ENCODE measurements at places on chromosomes 4 and X.

- no peak for DNase-seq
These were observed 13.7 kb downstream of the DGKK start for GRCh38 chrX:50456712-50457484.

DNA sequence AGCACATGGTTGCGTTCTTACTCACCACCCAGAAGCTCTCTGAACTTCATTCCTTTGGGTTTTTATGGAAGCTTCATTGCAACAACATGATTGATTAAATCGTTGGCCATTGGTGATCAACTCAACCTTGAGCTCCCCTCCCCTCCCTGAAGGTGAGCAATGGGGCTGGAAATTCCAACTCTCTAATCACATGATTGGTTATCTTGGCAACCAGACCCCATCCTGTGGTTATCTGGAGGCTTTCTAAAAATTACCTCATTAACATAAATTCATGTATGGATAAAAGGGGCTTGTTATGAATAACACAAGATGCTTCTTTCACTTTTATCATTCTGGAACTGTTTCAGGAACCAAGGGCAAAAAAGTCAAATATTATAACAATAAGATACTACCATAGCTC, 34.6 kb upstream of the NMU start:
- no peak for DNase-seq

DNA sequence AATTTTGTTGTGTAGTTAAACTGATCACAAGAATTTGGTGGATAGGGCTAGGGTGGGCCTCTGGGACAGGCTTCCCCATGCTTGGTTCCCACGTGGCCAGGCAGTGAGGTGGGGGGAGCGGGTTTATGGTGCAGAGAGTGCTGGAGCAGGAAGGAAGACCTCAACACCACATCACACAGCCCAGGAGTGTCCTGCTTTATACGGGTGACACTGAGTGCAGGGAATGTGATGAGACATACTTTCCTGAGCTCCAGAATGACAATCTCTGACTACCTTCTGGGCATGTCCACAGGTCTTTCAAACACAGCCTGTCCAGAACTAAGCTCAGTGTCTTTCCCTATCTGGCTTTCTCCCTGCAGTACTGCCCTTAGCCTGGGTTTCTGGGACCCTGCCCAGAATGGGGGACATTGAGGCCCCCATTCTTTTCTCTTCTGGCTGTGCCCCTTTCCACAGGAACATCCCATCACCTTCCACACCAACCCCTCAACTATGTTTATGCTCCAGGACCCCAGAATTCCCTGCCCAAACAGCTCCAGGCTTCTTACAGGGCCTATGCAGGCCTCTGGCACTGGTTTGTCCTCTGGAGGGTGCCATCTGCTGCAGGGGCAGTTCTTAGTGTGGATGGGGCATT, 36.5 kb upstream of the RASL11B start:
- DNase-seq, result no peak

- no peak for DNase-seq
These were observed 117.6 kb downstream of the STK32B start for GRCh38 chr4:5168891-5169290.

DNA sequence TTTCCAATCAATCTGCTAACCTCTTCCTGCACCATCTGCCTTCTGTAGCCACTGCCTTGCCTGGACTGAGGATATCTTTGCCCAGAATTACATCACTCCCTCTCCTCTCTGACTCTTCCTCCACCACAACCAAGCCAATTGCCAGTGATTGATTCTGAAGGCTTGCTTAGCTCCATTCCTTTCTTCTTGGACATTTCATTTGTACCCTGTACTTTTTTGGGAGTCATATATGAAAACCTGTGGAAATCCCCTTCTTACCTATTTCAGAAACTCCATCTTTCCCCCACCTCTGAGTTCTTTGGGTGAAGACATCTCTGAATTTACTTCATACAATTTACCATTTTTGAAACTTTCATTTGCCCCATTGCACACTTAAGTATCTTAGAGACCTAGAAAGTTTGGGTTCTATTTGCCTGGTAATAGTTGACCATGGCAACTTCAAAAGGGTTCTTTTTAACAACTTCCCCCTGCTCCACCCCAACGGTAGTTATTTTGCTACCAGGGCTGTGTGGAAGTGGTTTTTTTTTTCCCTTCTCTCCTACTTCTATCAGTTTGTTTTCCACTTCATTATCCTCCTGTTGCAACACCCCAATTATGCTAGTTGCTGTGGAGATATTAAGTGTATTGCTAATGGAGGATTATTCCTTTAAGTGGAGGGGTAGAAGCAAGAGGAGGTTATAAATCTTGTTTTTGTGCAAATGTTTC, 14.3 kb downstream of the SGMS2 start:
- no peak for DNase-seq

DNA sequence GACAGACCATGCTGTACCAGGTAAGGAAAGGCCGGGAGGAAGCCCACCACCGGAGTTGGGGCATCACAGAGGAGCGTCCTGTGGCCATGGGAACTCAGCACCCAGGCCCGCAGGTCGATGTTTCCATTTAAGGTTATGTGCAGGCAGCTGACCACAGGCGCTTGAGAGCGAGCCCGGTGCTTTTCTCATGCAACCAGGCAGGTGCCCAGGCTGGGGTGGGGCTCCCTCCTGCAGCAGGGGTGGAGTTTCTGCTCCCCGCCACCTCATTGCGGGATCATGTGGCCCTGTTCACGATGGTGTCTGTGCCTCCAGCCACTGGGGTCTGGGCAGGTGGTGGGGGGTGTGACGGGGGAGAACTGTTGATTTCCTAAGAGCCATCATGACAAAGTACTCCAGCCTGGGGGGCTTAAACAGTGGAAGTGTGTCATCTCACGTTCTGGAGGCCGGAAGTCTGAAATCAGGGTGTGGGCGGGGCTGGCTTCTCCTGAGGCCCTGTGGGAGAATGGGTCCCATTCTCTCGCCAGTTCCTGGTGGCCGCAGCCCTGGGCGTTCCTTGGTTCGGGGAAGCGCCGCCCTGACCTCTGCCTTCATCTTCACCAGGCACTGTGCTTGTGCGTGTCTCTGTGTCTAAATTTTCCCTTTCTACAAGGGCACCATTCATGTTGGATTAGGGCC, 60.9 kb downstream of the CPZ start:
- DNase-seq, result no peak

DNA sequence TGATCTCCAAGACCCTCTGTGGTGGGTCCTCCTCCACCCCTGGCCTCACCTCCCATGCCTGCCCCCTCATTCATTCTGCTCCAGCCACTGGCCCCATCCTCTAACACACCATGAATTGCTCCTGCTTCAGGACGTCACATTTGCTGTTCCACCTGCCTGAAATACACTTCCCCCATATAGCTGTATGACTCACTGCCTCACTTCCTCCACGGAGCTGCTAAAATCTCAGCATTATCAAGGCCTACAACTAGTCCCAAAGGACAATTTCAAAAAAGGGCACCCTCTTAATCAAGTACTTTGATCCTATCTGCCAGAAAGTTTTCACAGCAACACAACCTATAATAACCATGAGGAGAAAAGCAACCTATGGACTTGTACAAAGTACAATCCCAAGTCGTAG, 43.6 kb upstream of the PHOX2B start:
- DNase-seq, result no peak

DNA sequence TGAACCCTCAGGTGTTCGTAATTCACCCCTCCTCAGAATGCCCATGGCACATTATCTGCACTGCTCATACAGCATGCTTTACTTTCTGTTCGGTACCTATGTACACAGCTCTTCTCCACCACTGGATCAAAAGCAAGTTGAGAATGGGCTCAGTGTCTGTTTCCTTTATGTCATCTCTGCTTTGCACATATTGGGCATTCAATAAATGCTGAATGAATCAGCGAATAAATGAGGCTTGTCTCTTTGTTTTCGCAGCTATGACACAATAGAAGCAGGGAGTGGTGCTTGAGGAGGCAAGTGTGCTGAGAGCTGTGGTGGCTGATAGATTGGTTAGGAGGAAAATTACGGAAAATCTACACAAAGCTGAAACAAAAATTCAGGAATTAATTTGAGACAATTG, 109.1 kb upstream of the VMA21 start:
- no peak for DNase-seq

DNA sequence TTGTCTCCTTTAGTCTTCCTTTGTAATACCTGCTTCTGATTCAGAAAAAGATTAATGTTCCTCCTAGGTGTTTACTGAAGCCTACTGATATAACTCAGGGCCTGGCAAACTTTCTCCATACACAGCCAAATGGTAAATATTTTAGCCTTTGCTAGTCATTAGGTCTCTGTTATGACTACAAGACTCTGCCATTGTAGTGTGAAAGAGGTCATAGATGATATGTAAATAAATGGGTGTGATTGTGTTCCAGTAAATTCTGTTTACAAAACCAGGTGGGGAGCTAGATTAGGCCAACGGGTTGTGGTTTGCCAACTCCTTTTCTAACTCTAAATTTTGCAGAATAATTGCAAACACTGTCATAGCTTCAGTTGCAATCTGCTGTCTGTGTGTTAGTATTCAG, 568.1 kb upstream of the GNPDA2 start:
- DNase-seq, result no peak

DNA sequence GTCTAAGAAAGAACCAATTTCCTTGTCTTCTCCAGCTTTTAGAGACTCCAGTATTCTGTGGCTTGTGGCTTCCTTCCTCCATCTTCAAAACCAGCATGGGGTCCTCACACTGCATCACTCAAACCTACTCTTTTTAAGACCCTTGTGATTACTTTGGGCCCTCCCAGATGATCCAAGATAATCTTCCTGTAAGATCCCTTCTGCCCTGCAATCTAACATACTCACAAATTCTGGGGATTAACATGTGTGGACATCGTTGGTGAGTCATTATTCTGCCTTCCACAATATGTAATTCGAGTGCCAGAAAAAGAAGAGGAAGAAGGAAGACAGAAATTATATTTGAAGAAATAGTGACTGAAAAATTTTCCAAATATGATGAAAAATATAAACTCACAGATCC, 47.9 kb downstream of the BEND4 start:
- DNase-seq, result no peak

GRCh38 chr4:147288512-147288911, 192.4 kb upstream of the EDNRA start:
- DNase-seq, result no peak

DNA sequence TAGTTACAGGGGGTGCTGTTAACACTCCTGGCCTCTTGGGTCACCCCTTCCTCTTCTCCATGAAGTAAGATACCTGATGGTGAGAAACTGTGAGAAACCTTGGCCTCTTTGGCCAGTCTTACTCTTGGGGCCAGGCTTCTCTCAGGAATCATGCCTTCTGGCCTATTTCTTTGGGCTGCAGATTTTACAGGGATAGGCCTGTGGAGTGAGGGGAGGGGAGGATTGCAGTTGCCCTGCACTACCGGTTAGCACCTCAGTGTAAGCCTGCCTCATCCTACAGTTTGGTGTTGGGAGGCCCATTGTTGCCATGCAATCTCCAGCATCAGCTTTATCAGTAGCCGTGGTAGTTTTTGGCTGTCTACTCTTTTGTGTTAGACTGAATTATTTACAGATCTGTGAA, 7.6 kb upstream of the PGRMC2 start:
- no peak for DNase-seq

DNA sequence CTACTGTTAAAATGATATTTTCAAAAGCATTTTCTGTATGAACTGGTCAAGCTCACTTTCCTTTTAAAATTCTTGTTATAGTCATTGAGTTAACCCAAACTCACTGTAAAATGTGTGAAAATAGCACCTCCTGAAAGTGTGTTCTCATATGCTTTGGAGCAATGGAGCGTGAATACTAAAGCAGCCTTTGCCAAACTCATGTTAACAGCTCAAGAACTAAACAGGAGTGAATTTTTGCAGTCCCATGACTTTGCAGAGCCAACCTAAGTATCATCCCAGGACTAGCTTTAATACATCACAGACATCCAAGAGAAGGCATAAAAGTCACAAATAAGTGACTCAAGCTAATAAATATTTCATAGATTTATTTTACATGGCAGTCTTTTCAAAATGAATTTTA, 2.3 kb downstream of the AMMECR1 start:
- DNase-seq, result no peak

DNA sequence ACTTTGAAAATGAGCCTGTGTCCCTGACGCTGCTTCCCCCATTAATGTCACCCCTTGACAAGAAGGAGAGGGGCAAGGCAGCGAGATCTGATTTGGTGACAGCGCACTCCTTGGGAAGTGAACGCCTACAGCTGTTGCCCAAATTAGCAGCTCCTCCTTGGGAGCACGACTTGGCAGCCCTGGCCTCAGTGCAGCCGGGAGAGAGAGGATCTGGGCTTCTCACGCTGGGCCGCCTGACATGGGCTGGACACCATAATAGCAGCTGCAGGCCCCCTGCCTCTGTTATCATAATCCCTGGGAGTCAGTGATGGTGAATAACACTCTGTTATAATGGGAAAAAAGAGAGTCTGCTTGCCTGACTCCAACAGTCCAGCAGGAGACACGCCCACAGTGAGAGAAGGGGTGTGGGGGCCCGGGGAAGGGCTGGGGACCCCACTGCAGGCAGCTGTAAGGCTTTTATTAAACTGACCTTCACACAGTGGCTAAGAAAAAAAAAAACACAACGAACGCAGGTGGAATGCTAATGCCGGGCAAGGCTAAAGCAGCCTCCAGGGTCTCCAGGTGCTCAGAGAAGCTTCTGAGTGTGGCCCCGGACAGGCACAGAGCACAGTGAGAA, 73.3 kb downstream of the PSAPL1 start:
- DNase-seq, result peak; percentile 86

- no peak for DNase-seq
These were observed 87.9 kb upstream of the PACRGL start for GRCh38 chr4:20612313-20612712.

DNA sequence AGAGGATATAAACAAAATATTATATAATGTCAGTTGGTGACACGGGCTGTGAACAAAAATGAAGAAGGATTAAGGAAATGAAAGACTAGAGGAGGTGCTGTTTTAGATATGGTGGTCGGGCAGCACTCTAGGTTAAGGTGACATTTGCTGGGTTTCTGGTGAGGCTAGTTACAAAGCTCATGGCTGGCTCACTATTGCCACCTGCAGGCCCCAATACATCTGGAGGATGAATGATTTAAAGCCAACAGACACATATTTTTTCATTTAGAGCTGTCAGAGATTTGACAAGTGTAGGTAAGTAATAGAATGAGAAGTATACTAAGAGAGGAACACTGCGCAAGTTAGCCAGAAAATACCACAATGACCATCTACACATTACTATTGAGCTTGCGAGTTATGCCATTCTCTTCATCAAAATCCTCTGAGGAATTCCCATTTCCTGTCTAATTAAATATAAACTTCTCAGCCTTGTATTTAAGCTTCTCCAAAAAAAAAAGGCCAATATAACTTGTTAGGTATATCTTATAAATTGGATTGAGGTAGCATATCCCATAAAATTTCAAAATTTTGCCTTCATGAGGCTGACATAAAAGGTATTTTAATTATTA, 6.4 kb upstream of the FGG start:
- DNase-seq, result no peak

GRCh38 chr4:122728856-122729255, 3.6 kb upstream of the BBS12 start:
- no peak for DNase-seq
